ENCODE measurements at places on chromosomes 6 and 20. TPM values are rescaled to one million over a fixed set of nuclear protein-coding genes. Genes with fewer than 3 reads are reported as not detected.

The NUP153 gene
- total RNA-seq = 38.5 TPM

The CST2 gene
- not detected for total RNA-seq

DNA sequence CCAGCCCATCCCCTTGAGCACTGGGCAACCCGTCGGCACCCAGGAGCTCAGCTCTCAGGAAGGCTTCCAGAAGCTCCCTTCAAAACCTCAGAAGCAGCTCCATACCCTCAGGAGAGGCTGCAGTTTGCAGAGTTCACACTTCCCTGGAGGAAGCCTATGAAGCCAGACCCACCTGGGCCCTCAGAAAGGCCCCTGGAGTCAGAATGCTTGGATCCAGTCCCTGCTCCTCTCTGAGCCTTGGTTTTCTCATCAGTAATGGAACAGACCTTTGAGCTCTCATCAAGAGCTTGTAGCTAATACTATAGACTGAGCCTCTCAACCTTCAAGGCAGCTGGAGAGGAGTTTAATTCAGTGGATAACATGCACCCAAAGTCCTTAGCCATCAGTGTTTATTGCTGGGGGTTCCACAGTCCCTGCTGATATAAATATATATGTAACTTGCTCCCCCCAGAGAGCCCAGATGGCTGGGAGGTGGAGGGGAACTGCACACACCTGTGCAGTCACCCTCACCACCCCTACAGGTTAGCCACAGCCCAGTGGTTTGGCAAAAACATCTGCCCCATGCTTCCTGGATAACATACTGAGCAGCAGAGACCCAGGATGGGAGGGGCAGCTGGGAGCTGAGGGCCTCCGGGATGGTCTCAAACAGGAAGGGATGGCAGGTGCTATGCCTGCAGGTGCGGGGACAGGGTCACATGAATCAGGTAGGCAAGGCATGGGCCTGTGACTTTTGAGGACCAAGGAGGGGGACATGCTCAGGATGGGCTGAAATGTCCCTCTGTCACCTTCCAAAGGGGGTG, 120.1 kb downstream of the SNX5 start:
- no peaks in the 10 kb centered on the region for H3K4me1 ChIP-seq
- DNase-seq = no peak
- H3K27ac ChIP-seq = no peak overlapping the region
- no peaks in the 10 kb centered on the region for H3K36me3 ChIP-seq
- no peaks in the 10 kb centered on the region for H3K27me3 ChIP-seq

The SLC35D3 gene
- not detected for total RNA-seq

The RSPH9 gene
- total RNA-seq = 0.11 TPM

The TBX18 gene
- total RNA-seq = 0.88 TPM

GRCh38 chr20:33309631-33310030, 26.6 kb downstream of the BPIFB1 start:
- no peak overlapping the region for H3K27ac ChIP-seq
- H3K36me3 ChIP-seq = no peaks in the 10 kb centered on the region
- no peak for DNase-seq
- no peaks in the 10 kb centered on the region for H3K4me1 ChIP-seq
- H3K27me3 ChIP-seq = no peaks in the 10 kb centered on the region
- H3K4me3 ChIP-seq = no peak overlapping the region

DNA sequence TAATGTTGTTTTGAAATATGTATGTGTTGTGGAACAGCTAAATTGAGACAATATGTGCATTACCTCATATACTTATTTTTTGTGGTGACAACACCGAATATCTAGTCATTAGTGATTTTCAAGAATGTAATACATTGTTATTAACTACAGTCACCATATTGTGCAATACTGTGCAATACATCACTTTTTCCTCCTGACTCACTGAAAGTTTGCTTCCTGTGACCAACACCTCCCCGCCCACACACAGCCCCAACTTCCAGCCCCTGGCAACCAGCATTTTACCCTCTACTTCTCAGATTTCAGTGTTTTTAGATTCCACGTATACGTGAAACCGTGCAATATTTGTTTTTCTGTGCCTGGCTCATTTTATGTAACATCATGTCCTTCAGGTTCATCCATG, 627.9 kb downstream of the PRKN start:
- no peaks in the 10 kb centered on the region for H3K36me3 ChIP-seq
- peak; percentile 41 for DNase-seq
- no peak overlapping the region for H3K27ac ChIP-seq
- H3K4me1 ChIP-seq = no peaks in the 10 kb centered on the region

DNA sequence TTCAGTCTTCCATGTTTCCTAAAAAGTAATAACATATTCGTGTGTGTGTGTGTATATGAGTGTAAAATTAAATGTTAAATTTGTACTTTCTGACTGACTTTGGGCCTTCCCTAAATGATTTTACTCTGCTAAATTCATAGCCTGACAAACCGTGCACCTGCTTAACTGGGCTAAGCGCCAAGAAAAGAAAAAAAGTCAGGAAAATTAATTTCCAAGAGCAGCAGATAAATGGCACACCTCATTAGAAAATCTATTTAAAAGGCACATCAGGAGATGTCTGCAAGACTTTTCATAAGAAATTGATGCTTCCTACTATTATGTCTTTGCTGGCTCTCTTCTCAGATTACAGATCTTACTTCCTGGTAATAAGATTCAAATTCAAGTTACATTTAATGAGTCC, 72.4 kb downstream of the TRDN start:
- peaks cover 65% of the 10 kb centered on the region for H3K4me1 ChIP-seq
- DNase-seq = no peak
- no peaks in the 10 kb centered on the region for H3K36me3 ChIP-seq
- H3K27ac ChIP-seq = peak overlapping the region; percentile 58
- H3K27me3 ChIP-seq = no peaks in the 10 kb centered on the region
- H3K4me3 ChIP-seq = no peak overlapping the region

The WFDC10B gene
- not detected for total RNA-seq

The CNBD2 gene
- 7.9 TPM for total RNA-seq

The LY6G6D gene
- total RNA-seq = not detected

The KHDC1 gene
- 0.89 TPM for total RNA-seq

- H3K4me3 ChIP-seq = no peak overlapping the region
- H3K36me3 ChIP-seq = peaks cover 13% of the 10 kb centered on the region
- no peaks in the 10 kb centered on the region for H3K27me3 ChIP-seq
- no peak for DNase-seq
- H3K4me1 ChIP-seq = peaks cover 19% of the 10 kb centered on the region
Observed at GRCh38 chr6:32983493-32983848, 15.1 kb downstream of the BRD2 start.

GRCh38 chr6:45148278-45148677, 179.9 kb upstream of the RUNX2 start:
- DNase-seq = no peak
- H3K4me1 ChIP-seq = no peaks in the 10 kb centered on the region
- no peak overlapping the region for H3K27ac ChIP-seq
- H3K4me3 ChIP-seq = no peak overlapping the region

- H3K4me1 ChIP-seq = no peaks in the 10 kb centered on the region
- no peak for DNase-seq
- H3K4me3 ChIP-seq = no peak overlapping the region
Observed at GRCh38 chr6:48826901-48827701, 636.0 kb downstream of the MMUT start.

- no peaks in the 10 kb centered on the region for H3K27me3 ChIP-seq
- peaks cover 30% of the 10 kb centered on the region for H3K4me1 ChIP-seq
- no peak overlapping the region for H3K4me3 ChIP-seq
- no peak for DNase-seq
- H3K36me3 ChIP-seq = no peaks in the 10 kb centered on the region
Observed at GRCh38 chr6:155271145-155271544, 7.3 kb downstream of the CLDN20 start.

DNA sequence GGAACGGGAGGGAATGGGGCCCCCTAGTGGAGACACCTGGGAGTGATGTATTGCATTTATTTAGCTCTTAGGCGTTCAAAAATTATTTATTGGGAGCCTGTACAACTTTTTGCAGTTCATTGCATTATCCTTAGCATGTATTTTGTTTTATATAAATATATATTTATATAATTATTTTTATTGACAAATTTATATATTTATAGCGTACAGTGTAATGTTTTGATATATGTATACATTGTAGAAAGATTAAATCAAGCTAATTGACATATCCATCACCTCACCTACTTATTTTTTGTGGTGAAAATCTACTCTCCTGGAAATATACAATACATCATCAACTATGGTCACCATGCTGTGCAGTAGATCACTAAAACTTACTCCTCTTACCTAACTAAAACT, 975 bp downstream of the SIRT5 start:
- peak overlapping the region; percentile 97 for H3K4me3 ChIP-seq
- H3K27ac ChIP-seq = peak overlapping the region; percentile 99
- H3K27me3 ChIP-seq = no peaks in the 10 kb centered on the region
- no peak for DNase-seq
- H3K4me1 ChIP-seq = peaks cover 20% of the 10 kb centered on the region

Data from psoas muscle (tissue), 8 donors.